ENCODE measurements at places on chromosomes 3 and 15.

- DNase-seq: no peak
These were observed 27.2 kb downstream of the EEFSEC start for GRCh38 chr3:128180436-128180835.

- no peak for DNase-seq
These were observed 108.8 kb downstream of the EPHB1 start for GRCh38 chr3:134903837-134904236.

DNA sequence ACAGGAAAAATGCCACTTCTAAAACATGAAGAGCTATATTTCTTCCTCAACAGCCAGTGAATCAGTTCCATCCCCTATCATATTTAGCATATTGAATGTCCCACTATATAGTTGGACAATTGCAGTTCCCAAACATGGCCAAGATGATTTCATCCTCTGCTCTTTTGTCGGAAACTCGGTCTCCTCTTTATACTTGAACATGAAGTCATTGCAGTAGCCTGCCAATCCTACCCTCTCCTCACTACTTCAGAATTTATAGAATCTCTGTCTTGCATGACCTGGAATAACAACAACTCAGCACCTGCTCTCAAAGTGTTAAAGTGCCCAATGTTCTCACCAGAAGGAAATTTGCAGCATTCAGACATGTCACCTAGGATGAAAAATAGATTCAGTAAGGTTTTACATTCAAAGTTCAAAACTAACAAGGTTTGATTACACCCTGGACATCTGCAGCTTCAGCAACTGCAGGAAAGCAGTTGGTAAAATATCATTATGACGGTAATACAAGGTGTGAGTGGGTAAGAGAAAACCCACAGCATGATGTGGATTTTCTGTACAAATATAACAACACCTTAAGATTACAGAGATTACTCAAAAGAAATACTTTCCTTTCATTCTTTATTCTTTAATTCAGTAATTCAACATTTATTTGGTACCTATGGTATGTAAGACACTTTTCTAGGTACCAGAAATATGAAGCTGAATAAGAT lies 52.5 kb downstream of the TP63 start:
- no peak for DNase-seq

- no peak for DNase-seq
These were observed 273.2 kb downstream of the MECOM start for GRCh38 chr3:169390271-169390670.

DNA sequence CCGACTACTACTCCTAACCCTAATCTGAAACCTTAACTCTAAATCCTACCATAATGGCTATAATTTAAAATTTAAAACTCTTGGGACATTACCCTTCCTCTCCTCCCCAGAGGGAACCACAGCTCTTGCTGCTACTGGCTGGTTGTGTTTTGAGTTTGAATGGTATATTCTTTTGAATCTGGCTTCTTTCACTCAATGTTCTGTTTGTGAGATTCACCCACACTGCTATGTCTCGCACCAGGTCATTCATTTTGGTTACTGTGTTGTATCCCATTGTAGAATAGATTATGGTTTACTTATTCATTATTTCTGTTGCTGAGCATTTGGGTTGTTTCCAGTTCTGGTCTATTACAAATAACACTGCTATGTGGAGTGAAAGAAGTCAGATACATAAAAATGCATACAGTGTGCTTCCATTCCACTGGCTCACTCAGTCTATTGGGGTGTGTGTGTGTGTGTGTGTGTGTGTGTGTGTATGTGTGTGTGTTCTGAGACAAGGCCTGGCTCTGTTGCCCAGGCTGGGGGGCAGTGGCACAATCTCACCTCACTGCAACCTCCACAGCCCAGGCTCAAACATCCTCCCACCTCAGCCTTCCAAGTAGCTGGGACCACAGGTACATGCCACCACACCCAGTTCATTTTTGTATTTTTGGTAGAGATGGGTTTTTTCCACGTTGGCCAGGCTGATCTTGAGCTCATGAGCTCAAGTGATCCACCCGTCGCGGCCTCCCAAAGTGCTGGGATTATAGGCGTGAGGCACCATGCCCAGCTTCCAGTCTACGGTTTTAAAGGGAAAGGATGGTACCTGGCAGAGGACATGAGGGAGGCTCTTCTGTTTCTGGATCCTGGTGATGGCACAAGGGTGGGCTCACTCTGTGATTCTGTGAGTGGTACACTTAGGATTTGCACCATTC lies 19.2 kb upstream of the SYNM start:
- DNase-seq: no peak

DNA sequence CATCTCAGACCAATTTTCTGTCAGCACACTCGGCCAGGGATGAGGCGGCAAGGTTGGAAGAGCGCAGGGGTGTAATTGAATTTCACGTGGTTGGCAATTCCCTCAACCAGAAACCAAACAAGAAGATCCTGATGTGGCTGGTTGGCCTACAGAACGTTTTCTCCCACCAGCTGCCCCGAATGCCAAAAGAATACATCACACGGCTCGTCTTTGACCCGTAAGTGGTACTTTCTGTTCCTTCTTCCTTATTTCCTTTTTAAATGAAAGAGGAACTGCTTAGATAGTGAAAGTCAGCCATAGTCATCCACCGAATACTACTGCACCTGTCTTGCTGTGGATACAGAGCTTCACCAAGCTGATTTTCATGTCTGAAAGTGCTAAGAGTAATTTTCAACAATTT lies 60.1 kb downstream of the SGO1 start:
- DNase-seq: no peak
